H1 (cell line): ENCODE measurements at places on chromosomes 3 and 15.

- H3K4me1 ChIP-seq, result no peaks in the 10 kb centered on the region
- no peaks in the 10 kb centered on the region for H3K27me3 ChIP-seq
- no peak overlapping the region for H3K27ac ChIP-seq
- no peak overlapping the region for H3K4me3 ChIP-seq
These were observed 88.8 kb downstream of the GADL1 start for GRCh38 chr3:30805695-30806094.

DNA sequence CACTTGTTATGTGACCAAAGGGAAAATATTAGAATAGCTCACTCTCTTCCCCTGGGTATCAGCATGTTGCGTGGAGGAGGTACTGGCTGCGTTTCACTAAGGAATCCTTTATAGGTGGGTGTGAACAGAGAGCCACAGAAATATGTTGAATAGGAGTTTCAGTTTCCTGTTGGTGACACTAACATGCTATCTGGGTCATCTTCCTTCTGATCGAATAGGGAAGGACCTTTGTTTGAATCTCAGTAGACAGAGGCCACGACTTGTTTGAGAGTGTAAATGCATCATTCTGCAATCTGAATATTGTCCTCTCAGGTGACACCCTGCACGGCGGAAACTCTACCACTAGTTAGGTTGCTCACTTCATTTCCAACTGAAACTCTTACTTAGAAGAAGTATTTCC, 157.9 kb upstream of the SLC2A2 start:
- H3K4me1 ChIP-seq, result no peaks in the 10 kb centered on the region; the same call in 1 of the 2 replicates
- no peaks in the 10 kb centered on the region for H3K36me3 ChIP-seq
- H3K27me3 ChIP-seq, result no peaks in the 10 kb centered on the region
- no peak overlapping the region for H3K27ac ChIP-seq
- no peak overlapping the region for H3K4me3 ChIP-seq

DNA sequence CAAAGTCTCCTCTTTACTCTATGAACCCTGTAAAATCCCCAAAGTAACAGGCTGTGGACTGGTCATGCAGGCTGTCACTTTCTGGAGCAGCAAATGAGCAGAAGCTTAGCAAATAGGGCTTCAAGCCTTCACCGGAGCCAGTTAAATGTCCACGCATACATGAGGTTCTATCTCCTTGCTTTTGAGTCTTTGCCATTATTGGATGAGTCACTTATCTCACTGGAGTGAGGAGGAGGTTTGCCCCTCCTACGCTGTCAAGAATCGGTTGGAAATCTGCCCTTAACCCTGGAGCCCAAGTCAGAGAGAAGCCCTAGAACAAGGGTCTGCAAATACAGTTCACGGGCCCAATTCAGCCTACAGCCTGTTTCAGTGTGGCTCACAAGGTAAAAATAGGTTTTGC, 126.1 kb upstream of the CTNNB1 start:
- DNase-seq, result no peak
- H3K27me3 ChIP-seq, result no peaks in the 10 kb centered on the region
- no peak overlapping the region for H3K27ac ChIP-seq
- H3K4me3 ChIP-seq, result no peak overlapping the region

DNA sequence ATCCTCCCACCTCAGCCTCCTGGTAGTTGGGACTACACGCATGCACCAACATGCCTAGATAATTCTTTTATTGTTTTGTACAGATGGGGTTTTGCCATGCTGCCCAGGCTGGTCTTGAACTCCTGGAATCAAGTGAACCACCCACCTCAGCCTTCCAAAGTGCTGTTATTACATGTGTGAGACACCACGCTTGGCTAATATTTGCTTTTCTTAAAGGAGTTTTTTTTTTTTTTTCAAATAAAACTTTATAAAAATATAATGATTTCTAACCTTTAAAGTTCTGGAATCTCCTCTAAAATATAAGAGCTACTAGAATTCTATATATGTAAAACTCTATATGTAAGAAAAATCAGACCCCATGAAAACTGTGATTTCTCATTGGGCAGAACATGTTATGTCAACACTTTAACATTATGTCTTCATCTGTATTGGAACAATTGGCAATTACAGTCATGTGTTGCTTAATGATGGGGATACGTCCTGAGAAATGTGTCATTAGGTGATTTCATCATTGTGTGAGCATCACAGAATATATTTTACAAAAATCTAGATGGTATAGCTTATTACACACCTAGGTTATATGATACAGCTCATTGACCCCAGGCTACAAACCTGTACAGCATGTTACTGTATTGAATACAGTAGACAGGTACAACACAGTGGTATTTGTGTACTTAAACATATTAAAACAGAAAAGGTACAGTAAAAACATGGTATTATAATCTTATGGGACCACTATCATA, 377.0 kb downstream of the PLCL2 start:
- H3K27me3 ChIP-seq, result no peaks in the 10 kb centered on the region
- peaks cover 2% of the 10 kb centered on the region; the same call in 1 of the 2 replicates for H3K4me1 ChIP-seq
- no peak overlapping the region for H3K4me3 ChIP-seq
- no peaks in the 10 kb centered on the region for H3K36me3 ChIP-seq

DNA sequence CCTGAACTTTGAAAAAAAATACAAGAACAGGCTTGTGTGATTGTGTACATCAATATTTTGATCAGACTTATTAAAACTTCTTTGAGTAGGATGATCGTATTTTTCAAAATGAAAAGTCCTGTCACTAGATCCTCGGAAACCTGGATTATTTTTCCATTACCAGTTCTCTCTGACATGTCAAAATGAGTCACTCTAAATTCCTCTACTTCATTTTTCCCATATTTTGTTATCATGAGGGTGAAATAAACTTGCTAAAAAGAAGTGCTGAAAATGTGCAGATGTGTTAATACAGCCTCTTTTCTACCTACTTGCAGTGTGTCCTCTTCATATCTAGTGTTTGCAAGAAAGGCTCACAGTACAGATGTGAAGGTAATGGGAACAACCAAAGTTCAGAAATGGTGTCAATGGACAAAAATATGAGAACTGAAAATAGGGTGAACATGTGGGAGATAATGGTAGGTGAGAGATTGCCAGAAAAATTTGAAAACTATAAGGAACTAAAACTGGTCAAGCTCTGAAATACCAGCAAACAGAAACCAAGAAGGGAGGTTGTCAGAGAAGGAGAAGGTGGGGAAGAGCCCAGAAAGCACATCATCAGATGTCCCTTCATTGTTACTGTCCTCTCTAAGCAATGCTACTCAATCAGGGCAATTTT, 108.2 kb downstream of the EOMES start:
- DNase-seq, result no peak
- no peaks in the 10 kb centered on the region for H3K27me3 ChIP-seq
- no peaks in the 10 kb centered on the region for H3K36me3 ChIP-seq
- no peak overlapping the region for H3K27ac ChIP-seq
- H3K4me3 ChIP-seq, result no peak overlapping the region

DNA sequence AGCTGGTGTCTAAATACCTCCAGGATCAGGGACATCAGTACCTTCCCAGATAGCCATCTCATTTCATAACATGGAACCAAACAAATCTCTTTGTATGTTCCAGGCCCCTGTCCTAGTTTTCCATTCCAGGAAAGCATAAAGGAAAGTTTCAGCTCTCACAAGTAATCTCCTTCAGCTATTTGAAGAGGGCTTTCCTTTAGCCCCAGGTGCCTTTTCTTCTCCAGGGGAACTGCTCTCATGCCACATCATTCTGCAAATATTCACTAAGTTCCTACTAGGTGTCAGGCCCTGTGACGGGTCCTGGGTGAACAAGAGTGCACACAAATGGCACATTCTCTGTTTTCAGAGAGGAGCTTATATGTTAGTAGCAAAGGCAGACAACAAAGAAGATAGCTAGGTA, 136.1 kb downstream of the ADAMTS9 start:
- no peak overlapping the region for H3K4me3 ChIP-seq
- H3K27me3 ChIP-seq, result no peaks in the 10 kb centered on the region
- DNase-seq, result no peak
- no peak overlapping the region for H3K27ac ChIP-seq
